ENCODE measurements at places on chromosomes 11 and 22. TPM values are rescaled to one million over a fixed set of nuclear protein-coding genes. Genes with fewer than 3 reads are reported as not detected.

Gene RAG1
- 0.16 TPM for total RNA-seq

Gene FAM168A
- 13.8 TPM for total RNA-seq

Gene C11orf16
- not detected for total RNA-seq

Gene ARAP1
- 47.0 TPM for total RNA-seq

Gene DDTL
- 2.5 TPM for total RNA-seq

Gene SLC25A1
- total RNA-seq = 41.0 TPM

Gene SLC2A11
- 11.3 TPM for total RNA-seq

Gene TIGD3
- 0.14 TPM for total RNA-seq

Gene RIMBP3C
- 0.14 TPM for total RNA-seq

Gene VSIG10L2
- not detected for total RNA-seq

Gene CLMP
- total RNA-seq = 86.1 TPM

Gene ANKK1
- 1.3 TPM for total RNA-seq

Gene OR5B21
- total RNA-seq = not detected

Gene RASD2
- not detected for total RNA-seq

Gene TREH
- not detected for total RNA-seq

Gene SLC22A12
- total RNA-seq = not detected

Gene TIRAP
- 11.9 TPM for total RNA-seq

Gene MMP13
- total RNA-seq = not detected

Gene FIBIN
- total RNA-seq = 12.5 TPM

Gene BLID
- 4.1 TPM for total RNA-seq

Gene KCNQ1
- not detected for total RNA-seq

Gene SULT4A1
- total RNA-seq = not detected

Gene FAM76B
- 25.0 TPM for total RNA-seq

Gene PYGM
- total RNA-seq = 0.09 TPM

Gene PSMA1
- 255 TPM for total RNA-seq

Gene OR5T2
- total RNA-seq = not detected

Data from MCF 10A (cell line).